H9 (cell line): ENCODE measurements at places on chromosomes 12 and 14. TPM values are rescaled to one million over a fixed set of nuclear protein-coding genes. Genes with fewer than 3 reads are reported as not detected.

The GSG1 gene
- 0.22 and 0.33 TPM in 2 replicates for total RNA-seq

The ZFC3H1 gene
- 24.4 and 26.4 TPM in 2 replicates for total RNA-seq

DNA sequence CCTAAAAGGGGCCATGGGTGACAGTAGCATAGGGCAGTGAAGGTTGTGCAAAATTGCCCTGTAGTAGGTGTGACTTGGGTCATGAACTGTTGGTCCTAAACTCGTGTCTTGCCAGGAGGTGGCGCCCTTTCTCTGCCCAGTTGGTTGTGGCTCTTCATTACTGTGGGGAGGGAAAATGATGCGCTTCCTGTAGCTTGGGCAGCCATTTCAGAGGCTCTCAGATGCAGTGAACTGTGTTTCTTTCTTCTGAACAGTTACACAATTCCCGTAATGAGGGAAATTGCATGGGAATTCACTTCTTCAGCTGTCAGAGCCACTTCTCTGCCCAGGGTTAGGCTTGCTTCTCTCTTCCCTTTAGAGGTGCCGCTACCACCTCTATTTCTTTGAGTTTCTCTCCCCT lies 148.1 kb upstream of the NRXN3 start:
- H3K4me1 ChIP-seq: no peaks in the 10 kb centered on the region
- H3K4me3 ChIP-seq: no peak overlapping the region
- H3K27ac ChIP-seq: no peak overlapping the region
- DNase-seq: peak; percentile 85

GRCh38 chr12:27209257-27209910 lies 34.7 kb upstream of the STK38L start:
- H3K27me3 ChIP-seq: no peaks in the 10 kb centered on the region
- no peak overlapping the region for H3K4me3 ChIP-seq
- no peaks in the 10 kb centered on the region for H3K36me3 ChIP-seq
- no peaks in the 10 kb centered on the region for H3K4me1 ChIP-seq
- DNase-seq: no peak
- H3K27ac ChIP-seq: no peak overlapping the region

The SYCP3 gene
- total RNA-seq: 0.31 TPM in 1 of 2 replicates, not detected in the other

DNA sequence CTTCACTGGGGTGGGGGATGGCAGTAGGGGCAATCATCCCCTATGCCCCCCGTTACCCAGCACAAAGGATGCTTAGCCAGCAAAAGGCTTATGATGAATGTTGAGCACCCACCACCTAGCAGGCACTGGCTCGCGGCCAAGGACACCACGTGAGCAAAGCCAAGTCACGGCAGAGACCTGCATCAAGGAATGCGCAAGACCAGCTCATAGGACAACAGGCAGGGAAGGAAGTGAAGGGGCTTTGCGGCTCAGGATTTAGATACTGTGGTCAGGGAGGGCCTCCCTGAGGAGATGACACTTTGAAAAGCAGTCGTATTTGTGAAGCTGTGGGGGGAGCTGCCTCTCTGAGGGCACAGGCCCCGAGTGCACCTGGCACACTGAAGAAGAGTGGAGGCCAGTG lies 32.8 kb downstream of the SH2B3 start:
- H3K4me3 ChIP-seq: no peak overlapping the region
- no peak for DNase-seq
- H3K4me1 ChIP-seq: peaks cover 13% of the 10 kb centered on the region; the same call in 1 of the 2 replicates
- no peak overlapping the region for H3K27ac ChIP-seq

The KRT2 gene
- not detected in 2 replicates for total RNA-seq

DNA sequence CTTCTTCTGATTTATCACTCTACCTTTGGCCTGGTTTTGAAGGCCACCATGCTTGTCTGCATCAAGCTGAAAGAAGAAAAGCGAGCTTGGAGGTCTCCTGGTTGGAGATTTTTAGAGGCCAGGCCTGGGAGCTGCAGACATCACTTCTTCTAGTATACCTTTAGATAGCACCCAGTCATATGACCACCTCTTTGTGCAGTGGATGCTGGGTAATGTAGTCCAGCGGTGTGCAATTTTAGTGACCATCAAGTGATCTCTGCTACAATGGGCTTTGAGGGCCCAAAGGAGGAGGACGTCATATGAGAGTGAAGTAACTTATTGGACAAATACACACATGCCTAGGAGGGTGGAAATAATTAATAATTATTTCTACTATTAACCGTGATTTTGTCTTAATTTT lies 15.2 kb upstream of the WNT5B start:
- no peaks in the 10 kb centered on the region for H3K27me3 ChIP-seq
- no peak overlapping the region for H3K4me3 ChIP-seq
- H3K4me1 ChIP-seq: no peaks in the 10 kb centered on the region
- H3K36me3 ChIP-seq: no peaks in the 10 kb centered on the region

DNA sequence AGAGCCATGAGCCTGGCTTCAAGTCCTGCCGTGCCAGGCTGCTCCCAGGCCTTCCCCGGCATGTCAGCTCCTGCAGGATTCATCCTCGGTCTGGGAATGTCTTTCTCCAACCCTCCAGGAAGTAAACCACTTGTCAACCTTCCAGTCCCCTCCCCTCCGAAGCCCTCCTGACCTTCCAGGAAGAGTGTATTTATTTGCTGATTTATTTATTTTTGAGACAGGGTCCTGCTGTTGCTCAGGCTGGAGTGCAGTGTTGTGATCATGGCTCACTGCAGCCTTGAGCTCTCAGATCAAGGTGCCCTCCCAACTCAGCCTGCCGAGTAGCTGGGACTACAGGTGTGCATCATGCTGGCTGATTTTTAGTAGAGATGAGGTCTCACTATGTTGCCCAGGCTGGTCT lies 24.7 kb downstream of the VSX2 start:
- DNase-seq: no peak
- peaks cover 5% of the 10 kb centered on the region; the same call in 1 of the 2 replicates for H3K27me3 ChIP-seq
- H3K4me1 ChIP-seq: no peaks in the 10 kb centered on the region
- H3K4me3 ChIP-seq: no peak overlapping the region
- no peaks in the 10 kb centered on the region for H3K36me3 ChIP-seq
- H3K27ac ChIP-seq: no peak overlapping the region

- no peak overlapping the region for H3K4me3 ChIP-seq
- DNase-seq: no peak
- H3K27ac ChIP-seq: no peak overlapping the region
- no peaks in the 10 kb centered on the region; the same call in 1 of the 2 replicates for H3K27me3 ChIP-seq
- H3K4me1 ChIP-seq: no peaks in the 10 kb centered on the region
- no peaks in the 10 kb centered on the region for H3K36me3 ChIP-seq
Measured at GRCh38 chr12:98582093-98582492, 11.4 kb upstream of the SLC25A3 start.

The KRT73 gene
- not detected in 2 replicates for total RNA-seq

The SCFD1 gene
- total RNA-seq: 69.2 and 85.2 TPM in 2 replicates

GRCh38 chr12:3604748-3605586 lies 114.0 kb downstream of the PRMT8 start:
- no peaks in the 10 kb centered on the region; the same call in 1 of the 2 replicates for H3K27me3 ChIP-seq
- DNase-seq: peak; percentile 74
- H3K27ac ChIP-seq: no peak overlapping the region
- H3K36me3 ChIP-seq: no peaks in the 10 kb centered on the region
- H3K4me3 ChIP-seq: peak overlapping the region; percentile 78

- no peak overlapping the region for H3K4me3 ChIP-seq
- peaks cover 4% of the 10 kb centered on the region; the same call in 1 of the 2 replicates for H3K4me1 ChIP-seq
- peaks cover 1% of the 10 kb centered on the region; the same call in 1 of the 3 replicates for H3K36me3 ChIP-seq
- H3K27ac ChIP-seq: no peak overlapping the region
Measured at GRCh38 chr12:93824514-93825500, 147.6 kb downstream of the CRADD start.

The RTL1 gene
- total RNA-seq: not detected in 2 replicates

The TGFB3 gene
- 0.20 and 0.37 TPM in 2 replicates for total RNA-seq

The TAS2R7 gene
- not detected in 2 replicates for total RNA-seq

DNA sequence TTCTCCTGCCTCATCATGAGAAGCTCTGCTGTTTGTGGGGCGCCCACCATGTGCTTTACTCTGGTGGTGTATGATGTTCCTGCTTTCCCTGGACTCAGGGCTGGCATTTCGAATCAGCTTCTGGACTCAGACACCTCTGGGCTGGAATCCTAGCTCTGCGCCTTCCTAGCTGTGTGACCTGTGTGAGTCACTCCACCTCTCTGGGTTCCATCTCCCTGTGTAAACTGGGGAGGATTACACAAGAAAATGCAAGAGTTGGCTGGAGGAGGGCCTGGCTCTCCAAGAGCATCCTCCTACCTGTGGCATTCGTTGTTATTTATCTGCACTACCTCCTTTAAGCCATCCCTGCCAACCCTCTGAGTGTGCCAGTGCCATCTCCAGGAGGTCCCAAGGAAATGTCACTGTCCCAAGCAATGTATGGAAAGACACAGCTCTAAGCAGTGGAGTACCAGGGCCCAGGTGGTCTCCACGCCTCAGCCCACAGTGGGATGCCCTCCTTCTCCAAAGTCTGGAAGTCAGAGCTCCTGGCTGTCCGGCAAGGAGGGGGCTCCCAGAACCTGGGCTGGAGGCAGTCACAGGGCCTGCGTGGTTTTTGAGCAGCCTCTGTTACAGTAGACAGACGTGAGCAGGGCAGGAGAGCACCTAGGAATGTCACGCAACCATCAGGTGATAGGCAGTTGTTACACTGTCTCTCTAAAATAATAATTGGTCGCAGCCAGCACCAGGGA lies 7.3 kb upstream of the TNFAIP2 start:
- H3K4me1 ChIP-seq: peaks cover 4% of the 10 kb centered on the region; the same call in 1 of the 2 replicates
- H3K27ac ChIP-seq: no peak overlapping the region
- H3K4me3 ChIP-seq: no peak overlapping the region
- no peaks in the 10 kb centered on the region for H3K27me3 ChIP-seq

DNA sequence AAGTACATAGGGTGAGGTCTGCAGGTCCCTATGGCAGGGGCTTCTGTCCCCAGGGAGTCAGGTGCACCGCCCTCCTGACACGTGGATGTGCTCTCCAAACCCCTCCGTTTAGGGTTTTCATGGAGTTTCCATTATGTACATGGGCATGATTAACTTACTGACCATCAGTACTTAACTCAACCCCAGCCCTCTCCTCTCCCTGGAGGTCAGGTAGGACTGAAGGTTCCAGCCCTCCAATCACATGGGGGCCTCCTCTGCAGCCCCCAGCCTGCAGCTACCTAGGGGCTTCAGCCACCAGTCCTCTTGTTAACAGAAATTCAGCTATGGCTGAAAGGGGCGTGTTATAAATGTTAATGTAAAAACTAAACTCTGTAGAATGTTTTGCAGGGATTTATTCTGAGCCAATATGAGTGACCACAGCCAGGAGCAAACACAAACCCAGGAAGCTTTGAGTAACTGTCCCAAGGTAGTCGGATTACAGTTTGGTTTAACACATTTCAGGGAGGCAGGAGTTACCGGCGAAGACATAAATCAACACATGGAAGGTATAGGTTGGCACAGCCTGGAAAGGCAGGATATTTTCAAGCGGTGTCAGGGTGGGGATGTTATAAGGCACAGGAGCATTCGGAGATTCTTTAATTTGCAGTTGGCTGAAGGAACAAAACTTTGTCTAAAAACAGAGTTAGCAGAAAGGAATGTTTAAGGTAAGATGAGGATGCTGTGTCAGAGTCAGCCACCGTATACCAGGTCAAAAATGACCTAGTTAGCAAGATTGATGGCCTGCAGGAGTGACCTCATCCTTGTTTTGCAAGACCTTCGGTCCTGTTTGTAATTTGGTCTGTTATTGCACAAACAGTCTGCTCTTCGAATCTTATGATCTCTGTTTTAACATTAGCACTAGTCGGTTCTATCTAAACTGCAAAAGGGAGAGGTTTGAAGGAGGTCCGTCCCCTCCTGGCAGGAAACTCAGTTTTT lies 75.2 kb downstream of the TNFAIP2 start:
- H3K4me3 ChIP-seq: no peak overlapping the region
- no peak for DNase-seq
- peaks cover 8% of the 10 kb centered on the region for H3K36me3 ChIP-seq
- H3K27me3 ChIP-seq: no peaks in the 10 kb centered on the region
- H3K27ac ChIP-seq: no peak overlapping the region
- no peaks in the 10 kb centered on the region for H3K4me1 ChIP-seq

- no peak for DNase-seq
- H3K4me1 ChIP-seq: peaks cover 2% of the 10 kb centered on the region; the same call in 1 of the 2 replicates
- H3K27ac ChIP-seq: no peak overlapping the region
- no peaks in the 10 kb centered on the region for H3K36me3 ChIP-seq
Measured at GRCh38 chr12:77231501-77231918, 166.1 kb upstream of the E2F7 start.

The CLEC4A gene
- total RNA-seq: 0.18 and 0.37 TPM in 2 replicates
